SHP77 treated with DMSO at 0.1 percent for 48 hours (cell line): ENCODE measurements at places on chromosomes 2 and 18.

DNA sequence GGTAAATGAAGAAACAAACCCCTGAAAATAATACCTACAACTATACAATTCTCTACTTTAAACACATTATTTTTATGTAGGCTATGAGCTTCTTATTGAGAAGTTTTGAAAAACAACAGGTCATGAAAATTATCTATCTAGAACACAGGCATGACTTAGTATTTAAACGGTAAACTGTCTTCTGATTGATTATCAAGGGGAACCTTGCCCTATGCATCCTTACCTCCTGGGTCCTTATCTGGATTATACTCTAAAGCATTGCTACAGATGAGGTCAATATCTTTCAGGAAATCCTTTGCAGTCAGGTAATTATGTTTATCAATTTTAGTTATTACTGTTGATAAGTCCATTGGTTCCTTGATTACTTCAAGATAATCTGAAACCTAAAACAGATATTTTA is 144.3 kb downstream of the ATAD2B start:
- DNase-seq = no peak

DNA sequence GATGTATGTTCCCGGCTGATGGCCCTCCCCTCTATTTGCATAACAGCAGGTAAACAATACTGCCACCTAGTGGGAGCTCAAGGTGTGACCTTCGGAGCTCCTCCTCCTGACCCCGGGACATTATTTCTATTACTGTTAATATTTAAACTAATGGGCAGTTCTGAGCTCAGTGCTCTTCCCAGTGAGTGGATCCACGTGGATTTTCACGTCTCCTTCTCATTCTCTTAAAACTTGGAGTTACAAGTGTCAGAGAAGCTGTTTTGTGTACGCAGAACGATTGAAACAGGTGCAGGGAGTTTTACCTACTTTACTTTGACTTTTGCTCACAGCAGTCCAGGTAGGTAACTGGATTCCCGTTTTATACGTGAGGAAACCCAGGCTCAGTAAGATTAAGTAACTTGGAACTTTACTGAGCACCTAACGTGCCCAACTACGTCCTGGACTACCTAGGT is 127.3 kb downstream of the PRKCE start:
- DNase-seq = no peak

DNA sequence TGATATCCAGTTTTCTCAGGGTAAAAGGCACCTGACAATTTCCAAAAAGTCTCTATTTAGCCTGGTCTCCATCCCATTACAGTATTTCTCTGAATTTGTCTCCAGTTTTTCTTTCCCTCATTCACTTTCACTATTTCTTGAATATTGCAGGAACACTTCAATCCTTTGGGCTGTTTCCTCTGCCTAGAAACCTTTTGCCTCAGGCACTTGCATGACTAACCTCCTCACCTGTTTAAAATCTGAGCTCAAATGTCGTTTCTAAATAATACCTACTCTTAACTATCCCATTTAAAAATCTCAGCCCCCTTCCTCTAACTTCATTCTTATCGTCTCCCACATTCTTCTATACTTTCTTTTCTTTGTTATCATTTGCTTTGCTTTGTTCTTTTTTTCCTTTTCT is 9.0 kb downstream of the SCN2A start:
- no peak for DNase-seq

DNA sequence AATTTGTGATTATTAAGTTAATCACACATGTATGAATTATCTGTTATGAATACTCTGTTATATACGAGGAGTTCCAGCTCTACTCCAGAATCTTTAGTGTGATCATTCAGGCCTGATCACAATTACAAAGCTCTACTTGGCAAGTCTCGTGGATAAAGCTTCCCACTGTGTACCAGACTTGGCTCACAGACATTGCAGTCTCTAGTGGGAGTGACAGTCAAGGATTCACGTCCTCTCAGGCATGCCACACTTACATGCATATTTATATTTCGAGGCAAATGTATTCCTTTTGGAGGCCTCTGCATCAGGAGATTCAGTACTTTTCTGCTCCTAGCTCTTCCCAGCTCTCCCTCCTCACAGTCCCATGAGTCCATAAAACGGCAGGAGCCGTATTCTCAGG is 403.4 kb upstream of the CDH7 start:
- no peak for DNase-seq
